Fibroblast of lung (primary cell): ENCODE measurements at places on chromosomes 5 and 9. TPM values are rescaled to one million over a fixed set of nuclear protein-coding genes. Genes with fewer than 3 reads are reported as not detected.

Gene NEUROG1
- polyA plus RNA-seq = not detected in 2 replicates

Gene PCSK5
- 2.5 and 3.1 TPM in 2 replicates for polyA plus RNA-seq

Gene DDX4
- not detected in 2 replicates for polyA plus RNA-seq

Gene SLC45A2
- polyA plus RNA-seq = 0.03 TPM in 1 of 2 replicates, not detected in the other

Gene TMEM171
- 1.9 and 5.8 TPM in 2 replicates for polyA plus RNA-seq

Gene PCDHGA5
- polyA plus RNA-seq = 1.2 and 1.4 TPM in 2 replicates

Gene CNTLN
- polyA plus RNA-seq = 8.5 and 9.1 TPM in 2 replicates

Gene ACOT12
- 1.1 and 4.3 TPM in 2 replicates for polyA plus RNA-seq

Gene CA9
- 0.59 TPM in 1 of 2 replicates, not detected in the other for polyA plus RNA-seq

Gene NIPBL
- 24.6 and 30.8 TPM in 2 replicates for polyA plus RNA-seq

Gene CCDC127
- 3.7 and 4.8 TPM in 2 replicates for polyA plus RNA-seq

Gene SPINK7
- polyA plus RNA-seq = not detected in 2 replicates

Gene ESM1
- polyA plus RNA-seq = 0.50 and 2.6 TPM in 2 replicates

Gene CCDC152
- polyA plus RNA-seq = 1.4 and 3.3 TPM in 2 replicates

Gene HTR4
- polyA plus RNA-seq = not detected in 2 replicates

Gene IL4
- polyA plus RNA-seq = not detected in 2 replicates

Gene SLU7
- 35.6 and 47.1 TPM in 2 replicates for polyA plus RNA-seq

Gene MLANA
- not detected in 2 replicates for polyA plus RNA-seq

Gene OTULINL
- polyA plus RNA-seq = 0.76 and 2.4 TPM in 2 replicates

Gene PCDHGA11
- polyA plus RNA-seq = 4.7 and 10.8 TPM in 2 replicates
